ENCODE measurements at places on chromosomes 5 and 9.

- DNase-seq = no peak
Observed at GRCh38 chr9:99262949-99263418, 40.9 kb downstream of the SEC61B start.

DNA sequence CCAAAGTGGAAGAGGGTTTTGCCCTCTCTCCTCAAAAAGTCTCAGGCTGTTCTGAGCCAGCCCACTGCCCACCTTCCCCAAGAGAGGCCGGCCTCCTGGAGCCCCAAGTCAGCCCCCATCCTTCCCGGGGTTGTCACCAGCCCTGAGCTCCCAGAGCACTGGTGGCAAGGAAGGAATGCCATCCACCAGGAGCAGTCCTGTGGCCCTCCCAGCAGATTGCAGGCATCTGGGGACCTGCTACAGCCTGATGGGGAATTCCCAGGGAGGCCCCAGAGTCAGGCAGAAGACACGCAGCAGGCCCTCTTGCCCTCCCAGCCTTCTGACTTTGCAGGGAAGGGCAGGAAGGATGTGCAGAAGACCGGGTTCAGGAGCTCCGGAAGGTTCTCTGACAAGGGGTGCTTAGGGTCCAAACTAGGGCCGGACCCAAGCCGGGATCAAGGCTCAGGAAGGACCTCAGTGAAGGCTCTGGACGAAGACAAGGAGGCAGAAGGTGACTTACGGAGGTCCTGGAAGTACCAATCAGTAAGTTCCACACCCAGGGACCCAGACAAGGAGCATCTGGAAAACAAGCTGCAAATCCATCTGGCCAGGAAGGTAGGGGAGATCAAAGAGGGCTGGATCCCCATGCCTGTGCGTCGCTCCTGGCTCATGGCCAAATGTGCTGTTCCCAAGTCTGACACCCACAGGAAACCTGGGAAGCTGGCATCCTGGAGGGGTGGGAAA lies 3.7 kb downstream of the SPATA31E1 start:
- no peak for DNase-seq

DNA sequence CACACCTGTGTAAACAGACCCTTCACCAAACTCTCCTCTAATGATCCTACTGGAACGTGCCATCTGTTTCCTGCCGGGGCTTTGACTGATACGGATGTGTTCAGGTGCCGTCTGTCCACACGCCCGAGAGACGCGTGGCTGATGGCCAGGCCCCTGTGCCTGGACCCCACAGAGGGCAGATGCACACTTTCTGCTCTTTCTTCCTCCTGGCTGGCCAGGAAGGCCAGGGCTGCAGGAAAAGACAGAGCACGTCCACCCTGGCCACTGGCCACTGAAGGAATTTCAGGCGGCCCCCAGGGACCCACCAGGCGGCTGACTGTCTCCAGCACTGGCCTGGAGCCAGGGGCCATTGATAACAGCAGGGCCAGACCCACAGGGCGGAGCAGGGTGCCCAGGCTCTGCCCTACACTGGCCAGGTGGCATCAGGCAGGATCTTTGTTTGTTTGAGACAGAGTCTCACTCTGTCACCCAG lies 3.6 kb upstream of the ENG start:
- no peak for DNase-seq

DNA sequence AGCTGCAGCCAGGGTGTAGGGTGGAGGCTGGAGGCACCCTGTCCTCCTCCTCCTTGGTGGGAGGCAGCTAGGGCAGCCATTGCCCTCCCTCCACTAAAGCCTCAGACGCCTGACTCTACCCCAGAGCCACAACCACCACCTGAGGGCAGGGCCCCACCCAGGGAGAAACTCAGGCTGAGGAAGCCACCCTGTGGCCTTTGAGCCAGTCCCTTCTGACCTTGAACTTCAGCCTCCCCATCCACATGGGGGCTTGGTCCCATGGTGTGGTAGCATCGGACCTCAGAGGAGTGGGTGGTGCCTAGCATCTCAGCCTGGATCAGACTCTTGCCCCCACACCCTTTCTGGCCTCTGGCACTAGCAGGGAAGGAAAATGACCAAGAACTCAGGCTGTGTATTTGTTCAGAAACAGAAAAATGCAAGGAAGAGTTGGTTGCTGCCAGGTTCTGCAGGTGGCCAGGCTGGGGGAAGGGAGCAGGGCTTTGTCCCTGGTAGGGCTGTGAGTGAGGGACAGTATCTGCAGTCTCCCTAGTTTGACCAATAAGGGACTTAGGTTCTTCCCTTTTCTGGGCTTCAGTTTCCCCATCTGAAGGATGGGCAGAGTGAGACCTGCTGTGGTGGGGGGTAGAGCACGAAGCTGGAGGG lies 3.2 kb downstream of the DAB2IP start:
- DNase-seq = no peak

GRCh38 chr5:176822041-176822792 lies 11.9 kb downstream of the UNC5A start:
- DNase-seq = no peak

Measured in H9 (cell line).